ELF-1 (cell line): ENCODE measurements at places on chromosomes 3 and 15.

DNA sequence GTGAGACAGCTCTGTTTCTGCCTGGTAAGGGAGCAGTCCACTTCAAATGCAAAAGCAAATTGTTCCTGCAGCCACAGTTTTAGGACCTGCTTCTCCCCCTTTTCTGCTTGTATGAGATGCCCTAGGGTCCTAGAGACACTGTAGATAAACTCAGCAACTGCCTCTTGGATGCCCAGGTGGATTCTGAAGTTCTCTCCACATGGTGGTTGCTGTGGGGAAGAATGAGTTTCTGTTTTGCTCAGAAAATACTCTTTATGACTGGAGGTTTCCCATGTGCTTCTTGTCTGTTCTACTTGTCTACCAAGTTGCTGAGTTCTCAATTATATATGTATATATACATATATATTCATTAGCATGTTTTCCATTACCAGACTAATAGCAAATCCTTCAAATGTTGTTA is 5.6 kb upstream of the ZNF80 start:
- no peak for DNase-seq

DNA sequence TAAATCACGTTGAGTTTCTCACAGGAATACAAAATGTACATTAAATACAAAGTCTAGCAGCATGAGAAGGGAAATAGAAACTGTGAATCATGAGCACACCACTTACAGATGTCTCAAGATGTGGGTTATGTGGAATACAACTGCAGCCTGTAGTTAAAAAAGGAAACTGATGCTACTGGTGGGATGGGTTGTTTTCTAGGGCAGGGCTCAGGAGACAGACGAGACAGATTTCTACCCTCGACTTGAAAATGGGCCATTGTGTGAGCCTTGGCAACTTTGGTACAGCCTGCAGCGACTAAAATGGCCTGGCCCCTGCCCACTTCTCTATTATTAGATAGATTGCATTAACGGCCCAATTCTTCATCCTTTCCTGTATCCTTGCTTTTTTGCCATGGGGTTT is 293.1 kb downstream of the SUCLG2 start:
- DNase-seq: no peak

DNA sequence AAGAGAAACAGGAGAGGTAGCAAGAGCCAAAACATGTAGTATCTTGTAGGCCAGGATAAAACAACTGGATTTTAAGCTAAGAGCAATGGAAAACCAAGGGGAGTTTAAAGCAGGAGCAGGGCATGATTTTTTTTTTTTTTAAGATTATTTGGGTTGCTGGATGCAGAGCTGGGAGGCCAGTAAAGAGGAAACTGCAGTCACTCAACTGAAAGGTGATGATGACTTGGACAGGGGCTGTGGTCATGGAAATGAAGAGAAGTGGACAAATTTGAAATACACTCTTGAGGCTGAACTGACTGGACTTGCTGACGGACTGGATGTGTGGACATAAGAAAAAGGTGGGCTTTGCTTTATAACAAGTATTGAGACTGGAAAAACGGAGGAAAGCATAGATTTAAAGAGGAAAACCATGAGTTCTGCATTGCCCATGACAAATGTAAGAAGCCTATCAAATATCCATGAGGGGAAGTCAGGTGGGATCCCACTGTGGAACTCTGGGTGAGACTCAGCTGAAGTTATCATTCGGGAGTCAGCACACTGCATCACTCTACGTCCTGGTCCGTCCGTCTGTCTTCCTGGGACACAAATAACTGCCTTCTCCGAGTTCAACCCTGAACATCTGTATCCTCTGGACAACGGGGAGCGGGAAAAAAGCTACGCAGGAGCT is 688 bp downstream of the XPC start:
- DNase-seq: no peak

- no peak for DNase-seq
Observed at GRCh38 chr3:5726621-5727020, 539.1 kb downstream of the EDEM1 start.

DNA sequence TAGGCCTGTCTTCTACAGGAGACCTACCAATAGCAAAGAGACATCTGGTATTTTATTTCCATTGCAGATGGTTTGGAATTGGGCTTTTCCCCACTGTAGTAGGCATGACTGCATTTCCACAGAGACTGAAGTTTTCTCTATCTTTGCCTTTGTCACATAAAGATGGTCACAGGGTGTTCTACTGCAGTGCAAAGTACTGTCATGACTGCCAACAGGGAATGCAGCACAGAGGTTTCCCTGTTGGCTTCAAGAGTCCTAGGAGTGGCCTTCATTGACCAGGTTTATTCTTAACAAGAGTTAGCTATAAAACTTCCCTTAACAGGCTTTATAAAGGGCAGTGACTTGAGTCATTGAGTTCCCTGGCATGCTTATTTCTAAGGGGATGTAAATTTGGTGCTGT is 36.8 kb upstream of the TM4SF4 start:
- DNase-seq: no peak

DNA sequence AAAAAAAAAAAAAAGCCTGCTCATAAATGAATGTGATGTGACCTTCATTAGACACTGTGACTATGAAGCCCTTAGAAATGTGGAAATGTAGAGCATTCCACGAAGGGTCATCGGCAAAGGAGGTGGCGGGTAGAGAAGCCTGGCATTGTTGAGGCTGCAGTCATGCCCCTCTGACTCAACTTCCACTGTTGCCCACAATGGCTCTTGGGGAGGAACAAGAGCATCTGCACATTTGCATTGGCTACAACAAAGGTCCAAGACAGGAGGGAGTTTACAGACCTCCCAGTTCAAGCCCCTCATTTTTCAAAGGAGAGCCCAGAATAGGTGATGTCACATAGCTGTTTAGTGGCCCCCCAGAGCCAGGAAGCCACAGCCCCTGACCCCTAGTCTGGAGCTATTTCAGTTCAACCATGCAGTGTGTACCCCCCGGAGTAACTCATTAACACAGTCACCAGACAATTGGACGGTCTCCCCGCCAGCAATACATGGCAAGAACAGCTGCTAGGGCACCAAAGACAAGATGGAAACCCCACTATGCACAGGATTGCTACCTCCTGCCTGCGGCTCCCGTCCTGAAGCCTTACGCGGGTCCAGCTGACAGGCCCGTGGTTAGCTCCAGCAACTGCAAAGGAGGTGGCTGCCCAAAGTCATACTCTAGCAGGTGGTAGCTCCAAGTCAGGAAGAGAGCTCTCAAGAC is 56.2 kb downstream of the SH3BP5 start:
- no peak for DNase-seq

- no peak for DNase-seq
Observed at GRCh38 chr3:5047764-5048419, 68.7 kb downstream of the BHLHE40 start.

DNA sequence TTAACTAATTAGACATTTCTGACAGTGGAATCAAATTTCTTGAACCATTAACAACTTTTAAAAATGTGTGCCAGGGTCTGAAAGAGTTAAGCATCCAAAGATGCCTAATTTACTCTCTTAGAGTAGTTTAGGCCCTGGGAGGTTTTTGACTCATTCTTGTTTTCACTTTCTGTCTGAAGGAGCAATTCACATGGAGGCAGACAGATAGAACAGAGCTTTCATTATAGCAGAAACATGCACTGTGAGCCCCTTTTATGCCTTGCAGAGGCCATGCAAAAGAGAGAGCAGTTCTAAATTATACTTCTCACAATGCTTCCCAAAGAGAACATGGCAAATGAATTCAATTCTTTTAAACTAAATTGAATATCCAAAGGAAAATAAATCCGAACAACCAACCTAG is 554.8 kb downstream of the MFSD1 start:
- no peak for DNase-seq

- DNase-seq: peak; percentile 62
Observed at GRCh38 chr3:98343647-98344507, 9.8 kb upstream of the OR5K4 start.

DNA sequence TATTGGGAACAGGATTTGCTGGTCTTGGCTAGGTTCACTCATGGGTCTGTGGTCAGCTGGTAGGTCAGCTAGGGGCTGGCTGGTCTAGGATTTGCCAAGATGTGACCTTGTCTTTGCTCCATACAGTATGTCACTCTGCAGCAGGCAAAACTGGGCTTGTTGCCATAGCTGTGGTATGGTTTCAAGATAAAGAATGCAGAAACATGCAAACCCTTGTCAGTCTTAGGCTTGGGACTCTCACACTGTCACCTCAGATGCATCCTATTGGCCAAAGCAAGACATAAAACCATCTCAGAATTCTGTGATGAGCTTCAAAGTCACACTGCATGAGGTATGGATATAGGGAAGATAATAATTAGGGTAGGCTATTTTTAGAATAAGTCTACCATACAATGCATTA is 66.6 kb upstream of the TBC1D5 start:
- DNase-seq: no peak

GRCh38 chr3:184656829-184657681 is 54.8 kb downstream of the MAGEF1 start:
- no peak for DNase-seq

GRCh38 chr15:46309914-46310313 is 675.1 kb downstream of the SQOR start:
- no peak for DNase-seq

DNA sequence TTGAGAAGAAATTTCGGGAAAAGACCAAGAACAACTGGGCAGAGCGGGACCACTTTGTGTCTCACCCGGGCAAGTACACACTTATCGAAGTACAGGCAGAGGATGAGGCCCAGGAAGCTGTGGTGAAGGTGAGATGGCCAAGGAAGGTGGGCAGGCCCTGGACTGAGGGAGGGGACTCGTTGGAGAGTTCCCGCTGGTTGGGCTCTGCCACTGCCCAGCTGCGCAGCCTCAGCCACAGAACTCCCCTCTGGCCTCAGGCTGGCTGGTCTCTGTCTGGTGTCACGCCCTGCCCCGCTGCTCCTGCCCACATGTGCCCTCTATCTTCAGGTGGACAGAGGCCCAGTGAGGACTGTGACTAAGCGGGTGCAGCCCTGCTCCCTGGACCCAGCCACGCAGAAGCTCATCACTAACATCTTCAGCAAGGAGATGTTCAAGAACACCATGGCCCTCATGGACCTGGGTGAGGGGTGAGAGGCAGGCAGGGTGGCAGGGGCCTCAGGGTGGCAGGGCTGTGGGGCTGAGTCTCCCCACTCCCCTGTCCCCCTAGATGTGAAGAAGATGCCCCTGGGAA is 2.4 kb downstream of the PARP3 start:
- DNase-seq: peak; percentile 52

GRCh38 chr3:3817865-3818264 is 18.6 kb downstream of the LRRN1 start:
- DNase-seq: no peak

DNA sequence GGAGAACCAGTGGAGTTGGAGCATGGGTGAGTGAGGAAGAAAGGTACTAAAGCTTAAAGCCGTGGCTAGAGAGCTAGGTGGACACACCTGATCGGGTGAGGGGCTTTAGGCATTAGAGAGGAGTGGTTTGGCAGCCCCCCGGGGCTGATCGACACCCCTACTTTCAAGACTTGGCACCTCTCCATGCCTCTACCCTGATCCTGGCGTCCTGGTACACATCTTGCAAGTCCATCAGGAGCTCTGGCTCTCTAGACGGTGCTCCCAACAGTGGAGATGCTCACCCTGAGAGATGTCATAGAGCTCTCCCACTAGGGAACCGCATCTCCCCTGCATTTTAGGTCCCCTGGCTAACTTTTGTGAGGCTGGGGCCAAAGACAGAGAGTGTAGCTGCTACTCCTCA is 98.1 kb downstream of the XXYLT1 start:
- no peak for DNase-seq

GRCh38 chr15:89498574-89498906 is 2.2 kb upstream of the RHCG start:
- no peak for DNase-seq

DNA sequence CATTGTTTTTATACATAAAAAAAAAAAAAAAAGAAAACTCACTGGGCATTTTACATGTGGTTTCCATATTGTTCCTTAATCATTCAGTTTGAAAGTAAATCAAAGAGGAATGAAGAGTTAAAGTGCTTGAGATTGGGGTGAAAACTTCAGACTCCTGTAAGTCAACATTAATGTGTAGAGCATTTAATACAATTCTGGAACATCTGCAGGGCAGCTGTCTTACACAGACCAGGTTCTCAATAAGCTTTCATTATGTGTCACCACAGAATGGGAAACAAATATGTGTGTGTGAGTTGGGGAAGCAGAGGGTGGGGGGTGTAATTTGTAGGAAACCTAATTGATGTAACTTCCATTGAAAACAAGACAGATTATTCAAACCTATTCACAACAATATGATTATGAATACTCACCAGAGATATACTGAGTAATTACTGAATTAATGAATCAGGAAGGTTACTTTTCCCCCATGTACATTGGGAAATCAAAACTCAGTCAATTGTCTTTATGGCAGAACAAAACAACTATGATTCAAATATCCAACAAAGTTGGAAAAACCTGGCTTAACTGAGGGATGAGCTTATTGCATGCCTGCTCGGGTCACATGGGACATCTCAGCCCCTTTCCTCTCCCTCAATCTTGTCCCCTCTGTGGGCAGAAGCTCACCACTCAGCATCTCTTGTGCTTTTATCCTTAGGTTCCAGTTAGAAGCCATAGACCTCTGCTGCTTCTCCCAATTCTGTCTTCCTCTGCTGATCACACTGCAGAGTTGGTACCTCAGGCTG is 281.2 kb upstream of the THBS1 start:
- no peak for DNase-seq

- no peak for DNase-seq
Observed at GRCh38 chr3:191382661-191383060, 52.3 kb upstream of the UTS2B start.

DNA sequence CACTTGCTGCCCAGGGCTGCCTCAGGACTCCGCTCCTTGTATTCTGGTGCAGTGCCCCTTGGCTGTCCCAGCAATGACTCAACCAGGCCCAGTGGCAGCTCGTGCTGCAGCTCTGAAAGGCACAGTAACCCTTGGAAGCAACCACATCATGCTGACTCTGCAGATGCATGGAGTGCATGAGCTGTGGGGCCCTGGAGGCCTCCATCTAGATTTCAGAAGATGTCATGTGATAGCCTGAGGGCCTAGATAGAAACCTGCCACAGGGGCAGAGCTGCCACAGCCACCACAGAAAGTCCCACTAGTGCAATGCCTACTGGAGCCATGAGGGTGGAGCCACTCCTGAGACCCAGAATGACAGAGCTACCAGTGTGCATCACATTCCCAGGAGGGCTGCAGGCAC is 117.1 kb upstream of the SMAD3 start:
- peak; percentile 17 for DNase-seq

DNA sequence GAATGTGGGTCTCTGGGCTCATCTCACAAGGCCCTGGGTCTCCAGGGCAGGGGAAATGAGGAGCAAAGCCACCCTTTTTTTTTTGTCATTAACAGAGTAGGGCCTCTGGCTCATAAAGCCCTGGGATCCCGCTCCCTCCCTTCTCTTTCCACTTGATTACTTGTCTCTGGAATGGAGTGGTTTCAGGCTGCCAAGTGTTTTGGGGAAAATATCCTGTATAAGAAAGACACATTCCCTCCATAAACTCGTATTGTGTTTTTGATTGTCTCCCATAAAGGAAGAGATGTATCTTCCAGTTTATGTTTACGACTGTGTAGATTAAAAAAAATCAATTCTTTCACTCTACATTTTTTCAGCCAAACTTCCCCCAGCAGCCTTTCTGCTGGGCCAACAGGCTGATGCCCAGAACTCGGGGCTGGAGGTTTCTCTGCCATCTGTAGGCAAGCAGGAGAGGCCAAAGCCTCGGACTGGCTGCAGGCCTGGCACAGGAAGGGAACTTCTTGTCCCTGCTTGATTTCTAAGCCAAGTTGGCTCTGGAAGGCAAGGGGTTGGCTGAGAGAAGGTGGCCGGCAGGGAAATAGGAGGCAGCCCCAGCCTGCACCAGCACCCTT is 49.4 kb upstream of the INSYN1 start:
- no peak for DNase-seq

- DNase-seq: no peak
Observed at GRCh38 chr3:153029350-153029749, 132.7 kb upstream of the RAP2B start.
